ENCODE measurements at places on chromosomes 5 and 9. TPM values are rescaled to one million over a fixed set of nuclear protein-coding genes. Genes with fewer than 3 reads are reported as not detected.

P4HA2 gene
- 22.6 TPM for total RNA-seq

ENTREP1 gene
- 4.2 TPM for total RNA-seq

SH3RF2 gene
- total RNA-seq = 50.6 TPM

- H3K4me3 ChIP-seq = no peak overlapping the region
- no peak overlapping the region for H3K27ac ChIP-seq
- no peak for DNase-seq
- no peaks in the 10 kb centered on the region for H3K4me1 ChIP-seq
Observed at GRCh38 chr5:102523541-102524175, 24.9 kb upstream of the SLCO6A1 start.

DNA sequence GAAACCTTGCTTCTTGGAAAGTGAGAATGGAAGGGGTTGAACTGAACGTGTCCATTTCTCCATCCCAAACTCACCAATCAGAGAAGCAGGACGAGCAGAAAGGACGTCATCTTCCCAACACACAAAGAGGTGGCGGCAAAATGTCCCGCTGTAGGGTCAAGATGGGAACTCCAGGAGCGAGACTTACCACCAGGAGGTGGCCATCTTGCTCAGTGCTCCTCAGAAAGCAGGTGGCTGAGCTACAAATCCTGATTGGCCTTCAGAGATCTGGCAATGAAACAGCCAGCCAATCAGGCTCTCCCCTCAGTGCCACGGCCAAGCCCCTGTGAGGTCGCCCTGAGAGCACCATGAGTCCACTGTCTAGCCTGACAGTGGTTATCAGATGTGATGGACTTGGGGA, 259.0 kb downstream of the NDUFS4 start:
- no peaks in the 10 kb centered on the region for H3K36me3 ChIP-seq
- no peak overlapping the region for H3K27ac ChIP-seq
- H3K4me1 ChIP-seq = no peaks in the 10 kb centered on the region
- DNase-seq = no peak
- H3K27me3 ChIP-seq = no peaks in the 10 kb centered on the region
- no peak overlapping the region for H3K4me3 ChIP-seq

DNA sequence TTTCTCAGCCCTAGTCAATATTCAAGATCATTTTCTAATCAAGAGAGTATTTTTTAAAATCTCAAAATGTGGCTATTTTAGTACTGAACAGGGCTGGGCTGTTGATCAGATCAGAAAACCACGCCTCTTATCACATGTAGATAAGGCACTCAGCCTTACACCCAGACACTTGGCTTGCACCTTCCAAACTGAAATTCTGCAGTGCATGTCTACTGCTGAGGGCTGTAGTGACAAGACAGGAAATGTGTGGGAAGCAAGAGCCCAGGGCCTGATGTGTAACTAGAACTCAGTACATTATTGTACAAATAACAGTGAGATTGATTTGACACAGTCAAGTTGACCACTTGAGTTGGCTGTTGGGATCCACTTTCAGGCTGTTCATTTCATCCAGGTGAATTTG, 48.6 kb downstream of the UBE2QL1 start:
- no peak overlapping the region for H3K4me3 ChIP-seq
- no peaks in the 10 kb centered on the region for H3K27me3 ChIP-seq
- no peak for DNase-seq
- H3K4me1 ChIP-seq = no peaks in the 10 kb centered on the region

Measured in ascending aorta (tissue), 2 donors.